Nucleus accumbens (tissue), 56 donors: ENCODE measurements at places on chromosomes 11 and 22.
A peak's percentile ranks its signal among the peaks of the same experiment; 100 is the strongest.

DNA sequence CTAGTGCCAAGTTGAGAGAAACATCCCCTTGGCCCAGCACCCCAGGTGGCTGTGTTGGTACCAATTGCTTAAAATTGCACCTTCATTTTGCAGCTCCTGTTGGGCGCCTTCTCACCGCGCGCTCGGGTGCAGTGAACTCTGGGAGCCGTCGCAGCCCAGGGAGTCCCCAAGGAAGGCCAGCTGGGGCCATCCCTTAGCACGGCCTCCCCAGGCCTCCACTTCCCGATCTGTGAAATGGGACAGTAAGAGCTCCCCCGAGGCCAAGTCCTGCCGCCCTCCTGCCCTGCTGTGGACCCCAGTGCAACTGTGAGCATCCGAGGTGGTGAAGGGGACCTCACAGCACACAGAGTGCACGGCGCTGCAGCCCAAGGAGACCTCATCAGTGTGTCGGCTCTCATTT is 1234.1 kb downstream of the BRD1 start:
- no peak for DNase-seq

DNA sequence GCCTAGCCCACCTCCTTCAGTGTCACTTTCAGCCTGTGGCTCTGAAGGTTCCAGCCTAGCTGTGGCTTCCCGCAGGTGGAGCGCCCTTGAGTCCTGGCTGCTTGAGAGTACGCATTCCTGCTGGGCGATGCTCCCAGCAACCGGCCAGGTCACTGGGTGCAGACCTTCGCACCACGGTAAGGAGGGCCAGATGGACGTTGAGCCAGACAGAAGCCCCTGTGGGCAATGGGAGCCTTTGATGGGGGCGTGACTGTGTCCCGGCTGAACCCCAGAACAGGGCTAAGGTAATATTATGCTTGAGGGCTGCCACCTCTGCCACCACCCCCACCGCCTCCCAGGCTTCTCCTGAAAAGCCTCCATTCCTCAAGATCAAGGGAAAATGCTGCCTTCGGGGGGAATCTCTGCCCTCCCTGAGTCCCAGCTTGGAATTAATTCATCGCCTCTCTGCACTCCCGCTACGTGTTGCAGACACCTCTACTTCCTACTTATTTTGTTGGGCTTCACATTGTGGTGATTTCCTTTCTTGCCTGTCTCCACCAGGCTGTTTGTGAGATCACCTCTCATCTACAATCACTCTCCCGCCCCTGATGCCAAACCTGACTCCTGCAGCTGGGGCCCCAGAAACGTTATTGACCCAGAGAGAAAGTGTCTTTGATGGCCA is 144.9 kb upstream of the NECTIN1 start:
- DNase-seq = no peak

DNA sequence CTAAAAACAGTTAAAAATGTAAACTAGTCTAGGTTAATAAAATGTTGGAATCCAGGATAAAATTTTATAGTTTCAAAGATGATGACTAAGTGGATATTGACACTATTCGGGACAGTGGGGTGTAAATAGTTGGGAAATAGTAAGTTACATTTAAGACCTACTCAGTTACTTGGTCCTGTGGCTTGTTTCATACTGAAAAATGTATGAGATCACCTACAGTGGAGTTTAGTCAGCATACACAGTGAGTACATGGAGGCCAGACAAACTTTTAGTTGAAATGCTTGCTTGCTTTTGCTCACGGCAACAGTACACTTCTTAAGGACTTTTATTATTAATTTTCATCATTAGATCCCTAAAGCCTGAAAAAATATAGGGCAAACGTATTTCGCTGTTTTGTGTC is 16.1 kb downstream of the TRIM22 start:
- no peak for DNase-seq

- no peak for DNase-seq
Measured at GRCh38 chr11:70020336-70021214, 57.5 kb upstream of the ANO1 start.

- no peak for DNase-seq
Measured at GRCh38 chr11:69304258-69304657, 10.3 kb downstream of the MYEOV start.

DNA sequence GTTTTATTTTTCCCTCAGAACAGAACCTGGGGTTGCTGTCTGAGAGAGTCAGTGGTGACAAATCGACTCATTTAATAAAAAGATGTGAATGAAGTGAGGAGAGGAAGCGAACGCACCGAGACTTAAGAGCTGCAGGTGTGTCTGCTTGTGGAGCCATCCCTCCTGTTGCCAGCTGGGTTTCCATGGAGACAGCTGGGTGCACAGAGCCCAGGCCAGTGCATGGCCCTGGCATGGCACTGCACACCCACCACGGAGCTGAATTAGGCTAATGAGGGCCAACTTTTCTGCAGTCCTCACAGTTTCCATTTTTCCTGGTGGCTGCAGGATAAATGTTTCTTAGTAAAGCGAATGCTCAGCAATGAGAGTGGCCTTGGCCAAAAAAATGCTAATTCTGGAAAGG is 750.2 kb downstream of the OPCML start:
- no peak for DNase-seq

- DNase-seq = no peak
Measured at GRCh38 chr22:45891996-45892621, 84.9 kb downstream of the WNT7B start.

GRCh38 chr22:50208939-50209892 is 8.4 kb downstream of the SELENOO start:
- DNase-seq = no peak

- DNase-seq = no peak
Measured at GRCh38 chr11:44475114-44475686, 90.3 kb upstream of the CD82 start.

DNA sequence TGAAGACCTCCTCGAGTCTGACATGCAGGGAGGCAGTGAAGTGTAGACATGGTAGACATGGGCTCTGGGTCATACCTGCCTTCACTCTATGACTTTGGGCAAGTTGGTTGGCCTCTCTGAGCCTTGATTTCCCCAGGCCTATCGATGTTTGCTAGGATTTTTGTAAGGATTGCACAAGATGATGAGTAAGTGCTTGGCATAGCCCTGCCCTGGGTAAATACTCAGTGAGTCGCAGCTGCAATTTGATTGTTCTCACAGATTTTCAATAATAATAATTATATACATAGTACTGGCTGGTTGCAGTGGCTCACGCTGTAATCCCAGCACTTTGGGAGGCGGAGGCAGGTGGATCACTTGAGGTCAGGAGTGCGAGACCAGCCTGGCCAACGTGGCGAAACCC is 18.1 kb downstream of the MCM5 start:
- no peak for DNase-seq

DNA sequence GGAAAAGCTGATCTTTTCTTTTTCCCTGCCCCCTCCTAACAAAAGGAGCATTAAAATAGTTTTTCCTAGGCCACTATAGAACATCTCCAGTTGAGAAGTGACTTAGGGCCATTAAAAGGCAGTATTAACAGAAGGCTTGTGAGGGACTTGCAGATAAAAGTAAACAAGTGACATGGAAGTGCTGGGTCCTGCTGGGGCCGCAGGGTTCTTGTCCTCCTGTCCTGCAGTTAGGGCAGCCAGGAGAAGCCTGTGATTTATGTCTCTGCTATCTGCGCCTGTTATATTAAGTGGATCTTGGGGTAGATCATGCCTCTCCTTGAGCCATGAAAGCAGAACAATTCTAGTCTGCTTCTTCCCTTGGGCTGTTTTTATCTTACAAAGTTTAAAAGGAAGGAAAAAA is 271.4 kb upstream of the C11orf87 start:
- no peak for DNase-seq

GRCh38 chr22:46693634-46694415 is 44.2 kb downstream of the CERK start:
- DNase-seq = no peak

GRCh38 chr11:92675303-92675702 is 294.1 kb upstream of the MTNR1B start:
- DNase-seq = no peak

- no peak for DNase-seq
Measured at GRCh38 chr11:81596704-81597103, 1137.0 kb downstream of the FAM181B start.

DNA sequence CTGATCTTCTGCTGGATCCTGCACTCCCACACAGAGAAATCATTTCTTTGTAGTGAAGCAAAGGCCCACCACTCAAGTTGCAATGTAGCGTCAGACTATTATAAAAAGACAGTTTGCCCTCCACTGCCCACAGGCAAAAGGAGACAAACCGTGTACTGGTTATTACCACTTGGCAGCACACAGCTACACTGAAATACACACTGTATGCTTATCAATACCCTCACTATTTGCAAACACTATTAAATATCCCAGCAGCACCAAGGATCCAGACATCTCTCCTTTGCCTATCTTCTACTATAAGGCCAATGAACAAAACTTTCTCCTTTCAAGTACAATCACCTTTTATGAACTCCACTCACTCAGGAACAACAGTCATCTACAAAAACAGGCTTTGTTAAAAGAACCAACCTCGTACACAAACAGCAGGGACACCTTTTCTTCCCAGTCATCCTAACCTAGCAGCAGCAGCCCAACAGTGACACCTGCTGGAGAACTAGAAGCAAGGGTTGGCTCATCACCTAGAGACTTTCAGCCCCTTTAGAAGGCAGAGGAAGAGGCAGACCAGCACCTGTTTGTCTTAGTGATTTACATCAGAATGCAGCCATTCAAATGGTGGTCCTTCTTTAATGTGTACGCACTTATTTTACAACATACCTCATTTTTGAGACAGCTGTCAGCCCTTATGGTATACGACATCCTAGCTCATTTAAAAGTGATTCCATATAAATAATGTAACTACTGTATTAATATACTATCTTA is 56.1 kb downstream of the AMBRA1 start:
- peak; percentile 23 for DNase-seq

DNA sequence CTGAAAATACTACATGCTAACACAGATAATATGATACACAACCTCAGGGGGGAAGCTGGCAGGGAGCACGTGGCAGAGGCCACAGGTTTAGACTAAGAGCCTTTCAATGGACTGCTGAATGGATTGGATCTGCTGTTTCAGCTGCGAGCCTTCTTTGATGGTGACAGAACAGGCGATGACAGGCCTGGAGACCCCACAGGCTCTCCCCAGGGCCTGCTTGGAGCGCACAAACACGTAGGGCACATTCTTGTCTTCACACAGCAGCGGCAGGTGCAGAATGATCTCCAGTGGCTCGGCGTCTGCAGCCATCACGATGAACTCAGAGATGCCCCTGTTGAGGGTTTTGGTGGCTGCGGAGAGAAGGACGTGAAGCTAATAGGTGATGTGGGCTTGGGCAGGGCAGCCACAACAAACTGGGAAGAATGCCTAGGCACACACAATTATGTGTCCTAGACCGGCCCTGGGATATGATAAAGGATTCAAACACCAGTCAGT is 13.8 kb downstream of the SNU13 start:
- no peak for DNase-seq
